ENCODE measurements at places on chromosomes 1 and 21.

- DNase-seq: no peak
These were observed 27.5 kb downstream of the TFAP2E start for GRCh38 chr1:35600593-35600992.

- DNase-seq: no peak
These were observed 5.4 kb downstream of the VTCN1 start for GRCh38 chr1:117205368-117205767.

DNA sequence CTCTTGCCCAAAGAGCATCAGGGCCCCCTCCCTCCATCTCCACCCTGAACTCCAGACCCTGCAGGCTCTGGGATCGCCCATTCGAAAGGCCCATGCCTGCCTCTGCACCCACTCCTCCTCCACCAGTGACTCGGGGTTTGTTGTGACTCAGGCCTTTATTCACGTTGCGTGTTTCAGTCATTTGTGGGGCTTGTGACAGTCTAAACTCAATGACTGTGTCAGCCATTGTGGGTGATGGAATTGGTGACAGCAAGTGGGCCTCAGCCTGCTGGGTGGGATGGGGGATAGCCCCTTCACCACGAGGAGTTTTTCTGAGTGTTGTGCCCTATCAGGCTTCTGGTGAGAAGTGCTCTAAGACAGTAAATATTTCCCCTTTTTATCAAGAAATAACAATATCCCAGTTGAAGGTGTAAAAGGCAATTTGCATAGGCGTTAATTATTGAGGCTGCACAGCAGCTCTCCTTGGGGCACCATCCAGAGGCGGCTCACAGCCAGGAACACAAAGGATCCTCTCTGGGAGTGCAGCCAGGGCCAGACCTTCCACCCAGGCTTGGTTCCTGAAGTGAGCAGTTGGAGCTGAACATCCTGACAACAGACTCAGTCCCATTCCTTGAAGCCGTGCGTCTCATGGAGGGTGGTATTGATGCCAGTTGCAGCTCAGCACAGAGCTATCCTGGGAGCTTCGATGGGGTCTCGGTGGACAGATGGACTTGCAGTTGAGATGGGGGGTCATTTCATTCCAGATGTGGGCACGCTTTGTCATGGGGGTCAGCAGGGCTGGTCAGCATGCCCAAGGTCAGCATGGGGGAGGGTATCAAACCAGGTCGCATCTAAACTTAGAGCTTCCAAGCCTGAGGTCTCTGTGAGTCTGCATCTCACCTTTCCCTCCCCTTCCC lies 135.6 kb upstream of the CACNA1E start:
- DNase-seq: no peak

DNA sequence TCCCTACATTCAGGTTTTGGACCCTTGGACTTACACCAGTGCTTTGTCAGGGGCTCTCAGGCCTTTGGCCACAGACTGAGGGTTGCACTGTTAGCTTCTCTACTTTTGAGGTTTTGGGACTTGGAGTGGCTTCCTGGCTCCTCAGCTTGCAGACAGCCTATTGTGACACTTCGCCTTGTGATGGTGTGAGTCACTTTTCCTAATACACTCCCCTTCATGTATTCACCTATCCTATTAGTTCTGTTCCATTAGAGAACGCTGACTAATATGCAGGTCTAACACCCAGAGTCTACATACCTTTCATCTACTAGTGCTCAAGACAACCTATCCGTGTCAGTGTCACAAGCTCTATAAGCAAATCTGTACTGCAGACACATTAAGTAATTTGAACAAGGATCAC lies 605.3 kb downstream of the KCNT2 start:
- DNase-seq: no peak

- no peak for DNase-seq
These were observed 149.3 kb downstream of the PCBP3 start for GRCh38 chr21:45792682-45793383.

GRCh38 chr1:155198547-155198906 lies 9.2 kb downstream of the THBS3 start:
- DNase-seq: no peak

DNA sequence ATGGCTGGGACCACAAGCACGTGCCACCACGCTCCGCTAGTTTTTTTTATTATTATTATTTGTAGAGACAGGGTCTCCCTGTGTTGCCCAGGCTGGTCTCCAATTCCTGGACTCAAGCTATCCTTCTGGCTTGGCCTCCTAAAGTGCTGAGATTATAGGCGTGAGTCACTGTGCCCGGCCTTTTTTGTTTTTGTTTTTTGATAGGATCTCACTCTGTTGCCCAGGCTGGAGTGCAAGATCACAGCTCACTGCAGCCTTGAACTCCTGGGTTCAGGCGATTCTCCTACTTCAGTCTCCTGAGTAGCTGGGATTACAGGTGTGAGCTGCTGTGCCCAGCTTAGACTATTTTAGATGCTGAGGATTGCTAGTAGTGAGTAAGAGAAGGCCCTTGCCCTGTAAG lies 11.8 kb upstream of the RNF11 start:
- no peak for DNase-seq

DNA sequence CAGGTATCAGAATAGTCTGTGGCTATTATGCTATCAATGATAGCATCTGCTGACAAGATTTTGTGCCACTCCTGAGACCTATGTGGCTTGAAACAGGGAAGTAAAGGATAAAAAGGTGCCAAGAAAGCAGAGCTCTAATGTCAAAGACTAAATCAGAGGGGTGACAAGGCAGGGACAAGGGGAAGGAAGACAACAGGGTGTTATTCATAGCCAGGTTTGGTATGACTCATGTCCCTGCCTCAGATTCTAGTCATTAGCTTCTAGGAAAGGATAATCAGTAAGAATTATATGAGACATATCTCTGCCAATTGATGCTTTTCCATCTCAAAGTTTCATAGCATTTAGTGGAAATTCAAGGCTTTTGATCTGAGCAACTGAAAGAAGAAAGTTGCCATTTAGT lies 31.8 kb upstream of the PLD5 start:
- DNase-seq: no peak

- no peak for DNase-seq
These were observed 336.3 kb upstream of the NCAM2 start for GRCh38 chr21:20661745-20662422.

- no peak for DNase-seq
These were observed 20.4 kb upstream of the RGS16 start for GRCh38 chr1:182624577-182624976.

DNA sequence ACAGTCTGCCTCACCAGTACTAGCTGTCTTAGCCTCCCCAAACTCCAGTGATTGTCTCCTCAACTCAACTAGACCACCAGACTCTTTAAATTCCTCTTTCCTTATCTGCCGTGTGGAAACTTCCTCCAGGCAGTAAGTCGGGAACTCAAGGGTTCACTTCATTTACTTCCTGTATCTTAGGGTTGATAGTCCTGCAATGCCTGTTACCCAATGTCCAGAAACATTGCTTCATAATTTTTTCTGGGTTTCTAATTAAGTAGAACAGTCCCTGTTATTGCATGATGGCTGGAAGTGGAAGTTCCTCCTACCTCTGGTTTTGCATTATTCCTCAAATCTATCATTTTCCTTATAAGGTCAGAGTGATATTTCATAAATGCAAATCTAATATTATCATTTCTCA lies 60.8 kb upstream of the RNF11 start:
- no peak for DNase-seq

DNA sequence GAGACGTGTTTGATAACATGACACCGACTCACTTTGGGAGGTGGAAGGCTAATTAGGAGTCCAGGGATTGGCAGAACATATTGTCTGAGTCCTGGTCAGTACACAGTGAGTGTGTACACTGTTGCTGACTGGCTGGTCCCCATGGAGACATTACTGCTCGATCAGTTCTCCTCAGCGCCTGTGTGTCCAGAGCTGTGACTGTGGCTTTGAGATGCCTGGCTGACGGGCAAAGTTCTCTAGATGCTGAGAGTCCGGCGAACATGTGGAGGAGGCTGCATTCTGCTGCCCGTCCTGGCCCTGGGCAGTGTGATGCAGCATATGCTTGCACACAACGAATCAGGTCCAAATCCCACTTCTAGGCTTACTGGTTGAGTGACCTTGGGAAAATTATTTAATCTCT lies 280.1 kb upstream of the ST6GALNAC5 start:
- DNase-seq: no peak

- DNase-seq: no peak
These were observed 104.1 kb downstream of the NEGR1 start for GRCh38 chr1:72178266-72178665.

DNA sequence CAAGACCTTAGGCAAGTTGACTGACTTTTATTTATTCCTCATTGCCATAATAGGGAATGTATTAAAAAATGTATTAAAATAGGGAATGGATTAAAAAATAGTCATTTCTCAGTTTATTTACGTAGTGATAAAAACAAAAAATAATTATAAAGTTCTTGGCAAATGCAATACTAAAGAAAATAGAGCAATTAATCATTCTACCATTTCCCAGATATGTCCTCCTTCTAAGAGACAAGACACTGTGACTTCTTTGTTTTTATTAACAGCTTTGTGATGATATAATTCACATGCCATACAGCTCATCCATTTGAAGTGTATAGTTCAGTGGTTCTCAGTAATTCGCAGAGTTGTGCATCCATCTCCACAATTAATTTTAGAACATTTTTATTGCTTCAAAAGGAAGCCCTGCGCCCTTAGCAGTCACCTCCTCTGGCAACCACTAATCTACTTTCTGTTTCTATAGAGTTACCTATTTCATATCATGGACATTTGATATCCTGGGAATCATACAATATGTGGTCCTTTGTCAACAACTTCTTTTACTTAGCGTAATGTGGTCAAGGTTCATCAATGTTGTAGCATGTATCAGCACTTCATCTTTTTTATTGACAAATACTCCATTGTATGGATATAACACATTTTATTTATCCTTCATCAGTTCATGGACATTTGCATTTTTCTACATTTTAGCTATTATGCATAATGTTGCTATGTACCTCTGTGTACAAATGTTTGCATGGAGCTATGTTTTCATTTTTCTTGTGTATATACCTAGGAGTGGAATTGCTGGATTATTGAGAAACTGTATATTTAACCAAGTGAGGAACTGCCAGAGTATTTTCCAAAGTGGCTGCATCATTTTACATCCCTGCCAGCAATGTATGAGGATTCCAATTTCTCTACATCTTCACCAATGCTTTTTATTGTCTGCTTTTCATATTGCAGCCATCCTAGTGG lies 5.6 kb downstream of the TBX19 start:
- no peak for DNase-seq

- peak; percentile 28 for DNase-seq
These were observed 33.7 kb downstream of the GNB1 start for GRCh38 chr1:1857096-1857703.

GRCh38 chr1:17687145-17687544 lies 68.0 kb upstream of the ACTL8 start:
- no peak for DNase-seq

GRCh38 chr21:29232530-29233255 lies 66.0 kb upstream of the BACH1 start:
- no peak for DNase-seq

GRCh38 chr1:52055866-52056162 lies 281 bp upstream of the BTF3L4 start:
- DNase-seq: no peak

GRCh38 chr1:183821889-183822611 lies 17.1 kb downstream of the RGL1 start:
- DNase-seq: no peak

- no peak for DNase-seq
These were observed 76.7 kb downstream of the LRRC8D start for GRCh38 chr1:89897347-89898133.

DNA sequence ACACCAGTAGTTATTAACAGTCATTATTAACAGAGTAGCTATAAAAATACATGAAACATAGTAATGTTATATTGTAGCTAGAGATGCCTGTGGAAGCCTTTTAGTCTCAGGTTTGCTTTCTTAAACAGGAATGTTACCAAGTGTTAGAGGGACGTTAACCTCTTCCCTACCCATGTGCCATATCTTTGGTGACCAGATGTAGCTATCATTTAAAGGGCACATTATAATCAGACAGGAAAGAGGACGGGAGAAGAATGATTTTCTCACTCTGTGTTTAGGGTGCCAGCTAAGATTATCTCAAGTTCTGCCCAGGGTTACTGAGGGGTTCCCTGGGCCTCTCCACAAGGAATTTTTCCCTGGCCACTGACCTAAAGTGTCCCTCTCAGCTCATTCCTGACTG lies 20.9 kb upstream of the UBL4B start:
- no peak for DNase-seq

DNA sequence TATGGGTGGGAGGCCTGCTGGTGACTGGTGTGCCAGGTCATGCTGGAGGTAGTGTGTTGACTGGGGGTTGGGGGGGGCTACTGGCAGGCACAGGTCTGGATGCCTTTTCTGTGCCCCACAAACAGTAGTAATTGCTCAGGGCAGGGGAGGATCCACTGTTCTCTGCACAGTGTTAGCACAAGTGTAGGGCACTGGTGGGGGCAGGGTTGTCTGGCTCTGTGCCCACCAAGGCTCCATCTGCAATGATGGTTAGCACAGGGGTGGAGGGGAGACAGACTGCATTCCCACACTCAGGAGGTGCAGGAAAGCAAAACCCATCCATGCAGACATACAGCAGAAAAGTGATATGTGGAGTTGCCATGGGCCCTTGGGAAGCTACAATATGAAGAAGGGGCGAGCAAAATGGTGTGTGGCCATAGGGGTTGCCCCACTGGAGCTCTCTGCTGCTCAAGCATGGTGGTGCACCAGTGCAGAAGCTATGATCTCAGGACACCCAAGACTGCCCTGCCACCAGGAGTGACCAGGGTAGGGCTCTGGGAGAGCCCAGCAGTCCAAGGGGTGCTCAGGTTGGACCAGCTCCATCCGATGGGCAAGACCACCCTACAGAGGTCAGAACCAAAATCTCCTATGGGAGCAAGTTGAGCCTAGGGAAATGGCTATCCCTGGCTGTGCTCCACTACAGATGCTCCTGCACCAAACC lies 122.2 kb upstream of the KCTD3 start:
- DNase-seq: no peak

GRCh38 chr1:119893238-119893791 lies 3.0 kb downstream of the ADAM30 start:
- no peak for DNase-seq

- no peak for DNase-seq
These were observed 32.4 kb downstream of the GNB1 start for GRCh38 chr1:1858382-1859086.

- DNase-seq: no peak
These were observed 403.7 kb upstream of the B3GALT2 start for GRCh38 chr1:193590102-193590501.

- no peak for DNase-seq
These were observed 53.5 kb downstream of the MIGA1 start for GRCh38 chr1:77832901-77833300.

DNA sequence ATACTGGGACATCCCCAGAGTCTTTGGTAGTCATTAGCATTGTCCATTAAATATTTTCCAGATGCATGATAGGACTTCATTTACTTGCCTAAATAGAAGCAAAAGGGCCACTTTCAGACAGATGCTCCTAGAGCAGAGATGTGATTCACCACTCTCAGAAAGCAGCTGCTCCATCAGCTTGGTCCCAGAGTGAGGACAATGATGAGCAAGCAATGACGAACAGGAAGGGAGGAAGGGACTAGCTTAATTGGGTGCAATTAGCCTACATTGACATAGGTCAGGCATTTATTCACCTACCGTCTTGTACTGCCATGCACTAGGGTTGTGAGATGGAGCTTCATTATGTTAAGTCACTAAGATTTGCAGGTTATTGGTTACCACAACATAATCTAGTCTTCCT lies 85.1 kb upstream of the PLXNA2 start:
- no peak for DNase-seq

GRCh38 chr1:12167493-12168429 lies 970 bp downstream of the TNFRSF1B start:
- DNase-seq: peak; percentile 70

Measured in germinal center (tissue), 1 donor.